ENCODE measurements at places on chromosomes 1 and 21. TPM values are rescaled to one million over a fixed set of nuclear protein-coding genes. Genes with fewer than 3 reads are reported as not detected.

Gene MTF1
- 19.8 TPM for total RNA-seq

DNA sequence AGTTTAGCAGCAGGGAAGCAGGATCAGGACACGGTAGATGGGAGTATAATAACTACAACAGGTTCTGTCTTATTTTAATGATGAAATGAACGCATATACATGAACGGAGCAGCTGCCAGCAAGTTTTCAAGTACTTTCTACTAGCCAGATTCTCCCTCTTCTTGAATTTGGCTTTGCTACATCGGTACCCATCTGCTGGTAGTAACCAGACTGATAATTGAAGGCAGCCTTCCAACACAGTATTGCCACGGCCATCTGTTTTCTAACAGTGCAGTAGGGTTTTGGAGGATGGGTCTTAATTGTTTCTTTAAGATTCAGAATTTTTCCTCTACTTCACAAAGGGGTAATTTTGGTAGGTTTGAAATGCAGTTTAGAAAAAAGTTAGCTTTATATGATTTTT is 33.4 kb downstream of the CENPF start:
- DNase-seq: no peak

DNA sequence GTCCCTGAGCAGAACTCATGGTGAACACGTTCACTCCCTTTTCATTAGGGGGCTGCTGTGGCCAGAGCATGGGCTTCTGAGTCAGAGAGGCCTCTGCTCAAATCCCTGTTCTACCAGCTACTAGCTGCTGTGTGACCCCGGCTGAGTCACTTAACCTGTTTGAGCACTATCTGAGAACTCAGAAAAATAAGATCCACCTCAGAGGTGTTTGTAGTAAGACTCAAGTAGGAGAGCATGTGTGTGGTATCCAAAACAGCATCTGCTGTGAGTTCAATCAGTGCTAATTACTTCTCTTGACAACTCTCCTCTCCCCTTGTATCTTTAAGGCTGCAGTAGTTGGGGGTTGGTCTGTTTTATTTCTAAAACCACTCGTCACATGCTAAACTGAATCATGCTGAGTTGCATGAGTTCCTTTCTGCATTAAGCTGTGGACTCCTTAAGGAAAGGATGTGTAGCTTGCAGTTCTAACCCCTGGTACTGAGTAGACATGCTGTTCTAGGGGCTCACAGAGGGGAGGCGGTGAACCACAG is 39.7 kb upstream of the JUN start:
- DNase-seq: no peak

DNA sequence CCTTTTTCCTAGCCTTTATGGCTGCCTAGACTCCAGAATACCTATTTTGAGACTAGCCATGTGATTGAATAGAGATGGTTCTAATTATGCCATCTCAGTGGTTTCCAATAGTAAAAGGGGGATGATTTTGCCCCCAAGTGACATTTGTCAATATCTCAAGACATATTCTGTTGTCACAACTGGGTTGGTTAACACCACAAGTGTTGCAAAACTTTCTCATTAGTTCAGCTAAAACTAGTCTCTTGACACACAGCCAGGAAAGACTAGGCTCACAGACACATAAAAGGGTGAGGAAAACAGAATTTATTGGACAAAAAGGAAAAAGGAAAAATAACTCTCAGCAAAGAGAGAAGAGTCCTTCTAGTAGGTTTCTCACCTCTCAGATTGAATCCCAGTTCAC is 39.9 kb upstream of the GBP5 start:
- DNase-seq: no peak

Gene LDLRAD1
- total RNA-seq: not detected

Gene KRTAP13-4
- not detected for total RNA-seq

Gene DNM3
- 0.71 TPM for total RNA-seq

DNA sequence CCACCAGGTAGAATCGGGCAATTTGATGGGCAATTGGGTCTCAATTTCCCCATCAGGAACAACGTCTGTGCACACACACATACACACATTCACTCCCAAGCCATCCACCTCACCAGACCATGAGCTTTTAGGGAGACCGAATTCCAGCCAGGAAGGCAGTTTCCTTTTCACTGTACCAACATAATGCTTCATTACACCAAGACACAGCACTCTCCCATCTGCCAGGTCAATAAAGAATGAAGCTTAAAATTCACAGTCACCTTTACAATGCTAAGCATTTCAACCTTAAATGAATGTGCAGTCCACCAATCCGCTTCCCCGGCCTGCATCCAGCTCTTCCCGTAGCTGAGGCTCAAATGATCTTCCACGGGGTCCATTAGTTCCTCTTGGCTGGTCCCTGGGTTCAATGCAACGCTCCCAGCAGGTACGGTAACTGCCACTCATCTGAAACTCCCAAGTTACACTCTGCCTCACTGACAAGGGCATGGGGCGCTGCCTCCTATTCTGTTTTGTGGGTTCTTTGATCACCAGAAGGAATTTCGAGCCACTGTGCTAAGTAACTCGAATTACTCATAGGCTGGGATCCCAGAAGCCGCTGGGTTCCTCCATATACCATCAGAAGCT is 105.0 kb downstream of the SIM2 start:
- no peak for DNase-seq

Gene OR2T33
- not detected for total RNA-seq

GRCh38 chr1:96360036-96360795 is 361.4 kb upstream of the PTBP2 start:
- DNase-seq: no peak
